Activated CD4-positive, alpha-beta T cell treated with anti-CD3 and anti-CD28 coated beads, Interleukin-2, amount 50 U/mL, for 1 hour (primary cell): ENCODE measurements at places on chromosomes 11 and 22.

- no peak for DNase-seq
Measured at GRCh38 chr22:21100149-21101032, 54.6 kb downstream of the LRRC74B start.

- no peak for DNase-seq
Measured at GRCh38 chr11:11324090-11324489, 29.0 kb downstream of the CSNK2A3 start.

GRCh38 chr22:44496305-44496704 lies 1.7 kb downstream of the RTL6 start:
- DNase-seq = no peak

DNA sequence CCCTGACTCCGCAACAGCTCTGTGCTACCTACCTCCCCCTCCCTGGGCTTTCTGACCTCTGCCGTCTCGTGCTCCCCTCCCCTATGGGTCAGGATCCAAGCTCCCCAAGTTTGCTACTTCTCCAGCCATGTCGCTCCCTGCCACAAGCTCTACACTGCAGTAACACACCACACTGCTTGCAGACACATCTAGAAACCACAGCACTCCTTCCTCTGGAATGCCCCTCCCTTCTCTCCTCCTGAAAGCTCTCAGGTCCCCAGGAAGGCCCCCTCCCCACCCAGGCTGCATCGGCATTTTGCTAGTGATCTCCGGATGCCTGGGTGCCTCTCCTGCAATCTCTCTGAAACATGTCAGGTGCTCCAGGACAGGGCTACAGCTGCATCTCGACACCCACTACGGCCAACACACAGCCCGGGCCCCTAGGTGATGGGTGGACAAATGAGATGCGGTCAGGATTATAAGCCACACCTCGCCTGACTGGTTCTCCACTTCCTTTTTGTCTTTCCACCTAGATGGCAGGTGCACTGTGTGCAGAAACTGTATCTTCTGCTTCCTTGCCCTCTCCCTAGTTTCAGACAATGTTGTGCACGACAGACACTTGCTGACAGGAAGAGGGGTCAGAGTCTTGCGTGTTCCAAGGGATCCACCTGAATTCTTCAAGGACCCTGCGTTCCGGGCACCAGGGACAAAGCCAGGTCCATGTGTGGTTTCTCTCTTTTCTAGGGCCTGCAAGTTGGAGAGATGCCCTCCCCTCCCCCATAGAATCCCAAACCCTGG lies 22.9 kb downstream of the RPUSD4 start:
- no peak for DNase-seq

DNA sequence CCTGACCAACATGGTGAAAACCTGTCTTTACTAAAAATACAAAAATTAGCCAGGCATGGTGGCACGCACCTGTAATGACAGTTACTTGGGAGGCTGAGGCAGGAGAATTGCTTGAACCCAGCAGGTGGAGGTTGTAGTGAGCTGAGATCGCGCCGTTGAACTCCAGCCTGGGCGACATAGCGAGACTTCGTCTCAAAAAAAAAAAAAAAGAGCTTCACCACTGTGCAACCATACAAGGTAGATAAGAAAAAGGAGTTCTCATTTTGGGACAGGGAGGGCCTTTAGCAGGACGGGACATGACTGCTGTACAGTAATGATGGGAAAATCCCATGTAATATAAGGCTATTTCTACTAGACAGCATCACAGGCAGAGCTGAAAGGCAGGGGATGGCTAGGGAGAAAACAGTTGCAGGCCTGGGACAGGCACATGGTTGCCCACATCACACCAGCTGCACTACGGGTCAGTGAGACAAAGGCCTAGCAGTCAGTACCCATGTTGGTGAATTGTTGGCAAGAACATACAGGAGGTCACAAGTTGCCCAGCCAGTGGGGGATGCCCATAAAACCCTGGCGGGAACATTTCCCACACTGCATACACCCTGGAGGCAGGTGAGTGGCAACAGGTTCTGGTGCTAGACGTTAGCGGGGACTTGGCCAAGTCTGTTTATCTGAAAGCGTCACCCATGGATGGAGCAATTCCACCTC lies 5.4 kb downstream of the TANGO2 start:
- no peak for DNase-seq

DNA sequence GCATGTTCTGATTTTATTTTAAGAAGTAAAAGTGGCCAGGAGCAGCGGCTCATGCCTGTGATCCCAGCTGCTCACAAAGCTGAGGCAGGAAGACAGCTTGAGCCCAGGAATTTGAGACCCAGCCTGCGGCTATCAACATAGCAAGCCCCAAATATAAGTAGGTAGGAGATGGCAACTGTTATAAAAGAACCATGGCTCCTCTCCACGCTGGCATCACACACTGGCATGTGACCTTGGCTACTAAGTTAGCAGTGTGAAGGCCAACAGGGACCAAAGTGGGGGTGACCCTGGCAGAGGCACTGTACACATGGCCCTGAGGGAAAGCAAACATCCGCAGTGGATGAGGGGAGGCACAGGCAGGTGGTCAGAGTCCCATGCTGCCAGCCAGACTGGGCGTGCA lies 33.0 kb downstream of the TPST2 start:
- DNase-seq = no peak

DNA sequence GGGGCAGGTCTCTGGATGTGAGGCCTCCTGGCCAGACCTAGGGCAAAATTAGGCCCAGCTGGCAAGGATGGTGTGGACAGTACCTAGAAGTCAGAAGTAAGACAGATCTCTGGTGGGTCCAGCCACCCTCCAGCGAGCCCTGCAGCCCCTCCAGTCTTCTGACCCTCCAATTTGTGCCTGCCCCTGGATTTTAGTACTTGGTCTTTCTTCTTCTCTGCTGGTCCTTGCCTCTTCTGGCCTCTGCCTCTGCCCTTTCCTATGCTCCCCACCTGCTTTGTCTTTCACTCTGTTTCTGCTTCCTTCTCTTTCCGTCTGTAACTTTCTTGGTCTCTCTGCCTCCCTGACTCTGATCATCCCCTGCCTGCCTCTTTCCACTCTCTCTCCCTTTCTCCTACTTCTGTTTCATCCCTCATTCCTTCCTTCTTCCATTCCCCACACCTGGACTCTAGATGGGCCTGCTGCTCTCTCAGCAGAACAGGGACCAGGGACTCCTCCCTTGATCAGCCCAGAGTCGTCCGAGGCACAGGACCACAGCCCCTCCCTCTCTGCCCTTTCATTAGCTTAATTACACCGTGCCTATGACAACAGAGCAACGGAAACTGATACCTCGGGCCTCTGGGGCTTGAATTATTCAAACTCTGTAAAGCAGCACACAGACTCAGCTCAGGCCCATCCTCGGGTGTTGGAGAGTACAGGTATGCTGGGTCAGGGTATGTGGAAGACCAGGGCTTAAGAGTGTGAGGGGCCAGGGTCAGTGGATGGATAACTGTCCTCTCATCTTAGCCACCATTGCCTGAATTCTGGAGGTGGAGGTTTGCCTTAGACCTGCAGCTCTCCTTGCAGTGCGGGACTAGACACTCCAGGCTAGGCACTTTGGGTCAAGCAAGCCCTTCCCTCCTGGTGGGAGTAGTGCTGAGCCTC lies at the start of gene CHRNA10:
TSS of gene CHRNA10 (minus strand) at position 51 of the 921 bp plus-strand sequence. CDS start 72 bp downstream, outside the sequence.
- no peak for DNase-seq

DNA sequence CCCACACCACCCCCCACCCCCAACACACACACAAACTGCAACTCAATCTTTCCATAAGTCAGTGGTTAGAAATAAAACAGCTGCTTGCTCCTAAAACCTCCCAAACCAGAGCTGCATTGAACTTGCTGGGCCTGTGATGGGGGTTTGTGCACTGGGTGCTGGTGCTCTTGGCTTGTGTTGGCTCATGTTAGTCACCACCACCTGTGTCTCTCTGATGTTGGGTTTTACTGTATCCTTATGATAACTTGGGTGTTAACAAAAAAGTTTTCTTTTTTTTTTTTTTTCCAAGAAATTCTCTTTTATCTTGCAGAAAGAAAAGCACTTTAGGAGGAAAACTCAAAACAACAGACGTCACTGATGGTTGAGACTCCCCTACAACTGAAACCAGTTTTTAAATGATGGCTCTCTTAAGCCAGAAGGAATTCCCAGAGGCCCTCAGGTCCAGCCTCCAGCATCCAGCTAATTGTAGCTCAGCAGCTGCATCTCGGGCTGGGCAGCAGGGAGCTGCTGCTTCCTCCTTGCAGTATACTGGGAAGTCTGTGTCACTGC lies 79.9 kb upstream of the DRD2 start:
- DNase-seq = no peak

DNA sequence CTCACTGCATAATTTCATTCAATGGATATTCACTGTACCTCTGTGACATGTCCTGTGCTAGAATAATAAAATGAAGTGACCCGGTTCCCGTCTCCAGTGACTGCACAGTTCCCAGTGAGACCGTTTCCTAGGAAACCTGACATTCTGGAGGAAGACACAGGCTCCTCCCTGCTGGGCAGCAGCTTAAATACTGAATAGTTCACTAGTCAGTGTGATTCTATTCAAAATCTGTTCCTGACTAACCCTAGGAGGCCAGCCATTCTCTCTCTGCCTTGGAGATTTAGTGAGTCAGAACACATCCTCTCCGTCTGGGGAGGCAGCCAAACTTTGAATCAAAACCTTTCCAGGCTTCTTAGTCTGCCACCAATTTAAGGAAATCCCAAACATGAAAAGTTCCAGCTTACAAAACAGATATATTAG lies 11.3 kb downstream of the TRIM66 start:
- DNase-seq = no peak

GRCh38 chr22:49929211-49929979 lies 11.0 kb downstream of the CRELD2 start:
- DNase-seq = peak; percentile 75

- DNase-seq = no peak
Measured at GRCh38 chr11:37552284-37552683, 954.2 kb upstream of the RAG2 start.

GRCh38 chr22:50577987-50578775 lies at the start of gene CPT1B:
TSS of gene CPT1B (minus strand) at chr22:50578427. CDS start at chr22:50577915, 512 bp downstream.
- DNase-seq = no peak
